SK-MEL-5 (cell line): ENCODE measurements at places on chromosomes 11 and 22. TPM values are rescaled to one million over a fixed set of nuclear protein-coding genes. Genes with fewer than 3 reads are reported as not detected.

The ESAM gene
- not detected in 2 replicates for total RNA-seq

The UPB1 gene
- not detected in 2 replicates for total RNA-seq

The GPR83 gene
- total RNA-seq: 0.03 TPM in 1 of 2 replicates, not detected in the other

The PISD gene
- 26.8 TPM in 2 replicates for total RNA-seq

The MPZL3 gene
- total RNA-seq: not detected in 2 replicates

The OR52I2 gene
- total RNA-seq: not detected in 2 replicates

The RPS25 gene
- 914 and 964 TPM in 2 replicates for total RNA-seq

The ARFIP2 gene
- total RNA-seq: 61.2 and 66.8 TPM in 2 replicates

The SPATA19 gene
- total RNA-seq: not detected in 2 replicates

The SLC1A2 gene
- total RNA-seq: 0.03 and 0.71 TPM in 2 replicates

The WNT7B gene
- not detected in 2 replicates for total RNA-seq

The PGA4 gene
- total RNA-seq: not detected in 2 replicates

The CSNK2A3 gene
- 1.8 and 2.2 TPM in 2 replicates for total RNA-seq

The PPP2R5B gene
- total RNA-seq: 8.4 and 13.3 TPM in 2 replicates
